ENCODE measurements at places on chromosomes 4 and X.

- no peak for DNase-seq
These were observed 111.8 kb downstream of the EFNB1 start for GRCh38 chrX:68940601-68941000.

GRCh38 chr4:80308466-80308822, 27.1 kb upstream of the CFAP299 start:
- no peak for DNase-seq

DNA sequence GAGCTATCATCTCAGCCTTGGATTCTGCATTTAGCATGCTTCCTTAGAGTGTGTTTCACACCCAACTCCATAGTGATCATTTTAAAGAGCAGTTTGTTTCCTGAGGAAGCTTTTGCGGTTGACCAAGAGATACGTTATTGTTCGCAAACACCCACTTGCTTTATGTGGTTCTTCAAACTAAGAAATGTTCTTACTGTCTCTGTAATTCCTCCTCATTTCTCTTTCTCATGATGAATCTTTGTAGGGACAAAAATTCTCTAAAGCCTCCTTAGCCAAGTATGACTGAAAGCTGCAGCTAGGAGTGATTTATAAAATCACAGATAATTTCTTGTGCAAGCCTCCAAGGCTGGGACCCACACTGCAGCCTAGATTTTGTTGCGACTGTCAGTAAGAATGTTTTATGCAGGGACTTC, 10.0 kb downstream of the TNIP3 start:
- peak; percentile 80 for DNase-seq

DNA sequence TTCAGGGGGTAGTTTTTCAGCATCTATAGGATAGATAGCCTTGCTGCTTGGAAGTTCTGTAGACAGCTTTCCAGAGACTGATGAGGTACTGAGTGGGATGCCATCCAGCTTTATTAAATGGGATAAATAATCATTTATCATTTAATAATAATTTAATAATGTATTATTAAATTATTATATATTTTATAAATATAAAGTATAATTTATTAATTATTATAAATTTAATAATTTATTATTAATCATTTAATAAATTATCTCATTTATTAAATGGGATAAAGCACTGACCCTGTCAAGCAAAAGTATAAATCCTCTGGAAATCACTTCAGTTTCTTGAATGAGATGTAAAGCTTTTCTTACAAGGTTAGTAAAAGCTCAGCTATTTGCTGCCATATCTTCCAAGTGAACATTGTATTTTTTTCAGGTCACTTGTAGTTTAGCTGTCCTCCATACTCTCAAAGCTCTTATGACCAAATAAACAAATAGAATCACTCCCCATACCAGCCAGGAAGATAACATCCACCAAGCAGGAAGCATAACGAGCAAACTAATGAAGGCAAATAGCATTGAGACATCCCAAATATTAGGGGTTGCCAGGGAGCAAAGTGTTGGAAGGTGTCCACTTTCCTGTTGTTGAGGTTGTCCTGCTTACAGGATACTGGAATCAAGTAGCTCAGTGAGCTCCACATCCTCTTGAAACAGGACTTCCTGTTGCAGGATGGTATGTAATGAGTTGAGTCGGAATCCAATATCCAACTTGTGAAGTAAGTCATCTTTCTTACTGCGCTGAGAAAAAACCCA, 88.9 kb downstream of the ZNF674 start:
- no peak for DNase-seq

DNA sequence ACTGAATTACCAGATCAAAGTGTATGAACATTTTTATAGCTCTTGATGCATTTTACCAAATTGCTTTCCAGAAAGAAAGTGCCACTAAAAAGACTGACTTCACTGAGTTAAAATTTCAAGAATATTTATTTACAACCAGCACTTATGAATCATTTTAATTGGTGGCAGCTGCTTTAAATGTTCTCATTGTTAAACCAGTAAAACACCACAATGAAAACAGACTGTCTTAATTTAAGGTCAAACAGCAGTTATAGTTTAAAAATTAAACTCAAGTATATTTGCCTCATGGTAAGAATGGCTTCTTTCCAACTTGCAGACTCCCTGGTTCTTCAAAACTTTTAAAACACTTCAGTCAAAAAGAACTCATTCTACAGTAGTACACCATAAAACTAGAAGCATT, 36.9 kb downstream of the AMMECR1 start:
- DNase-seq, result no peak

DNA sequence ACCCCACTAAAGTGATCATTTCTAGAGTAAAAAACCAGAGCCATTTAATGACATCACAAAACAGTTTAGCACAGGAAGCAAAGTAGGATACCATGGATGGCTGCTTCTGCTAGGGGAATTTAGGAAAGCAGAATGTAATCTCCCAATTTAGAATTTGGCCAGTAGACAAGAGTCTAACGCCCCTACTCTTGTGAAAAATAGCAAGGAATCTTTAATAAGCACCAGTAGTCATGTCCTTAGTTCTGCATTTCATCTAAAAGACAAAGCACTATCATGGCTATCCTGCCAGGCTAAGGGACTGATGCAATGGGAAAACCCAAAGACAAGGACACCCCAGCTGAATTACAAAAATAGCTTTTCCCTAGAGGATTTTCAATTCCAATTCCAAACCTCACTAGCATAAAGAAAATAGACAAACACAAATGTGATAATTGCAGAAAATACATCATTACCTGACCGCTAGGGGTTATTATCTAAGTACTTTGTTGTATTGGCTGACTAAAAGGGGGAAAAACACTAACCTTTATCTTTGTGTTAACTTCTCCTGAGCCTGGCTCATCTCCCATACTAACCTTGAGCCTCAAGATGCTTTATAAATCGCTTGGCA, 2.6 kb upstream of the AMMECR1 start:
- DNase-seq, result no peak

- no peak for DNase-seq
These were observed 1068.7 kb downstream of the STPG2 start for GRCh38 chr4:97074531-97074930.

Data from NB4 (cell line).